ENCODE measurements at places on chromosomes 16 and 17.

GRCh38 chr16:70749006-70749678, 51.8 kb downstream of the VAC14 start:
- no peak for DNase-seq

GRCh38 chr17:19238167-19238505, 970 bp downstream of the EPN2 start:
- DNase-seq, result no peak

DNA sequence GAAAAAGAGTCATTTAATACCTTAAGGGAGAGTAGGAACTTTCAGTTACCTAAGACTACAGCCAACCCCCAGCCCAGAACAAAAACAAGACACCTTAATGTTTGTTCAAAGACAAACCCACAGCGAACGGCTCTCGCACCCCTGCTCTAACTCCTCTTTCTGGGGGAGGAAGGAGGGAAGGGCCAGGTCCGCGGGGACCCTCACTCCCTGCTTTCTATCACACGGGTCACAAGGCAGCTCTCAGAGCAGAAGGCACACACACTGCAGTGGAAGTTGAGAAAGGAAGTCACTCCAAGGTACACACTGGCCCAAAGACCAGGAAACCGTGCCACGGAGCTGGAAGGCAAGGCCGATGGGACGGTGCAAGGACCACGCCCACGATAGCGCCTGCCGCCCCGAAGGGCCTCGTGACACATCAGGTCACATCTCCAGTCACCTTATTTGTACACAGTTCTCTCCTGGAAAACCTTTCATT, 10.0 kb downstream of the LITAFD start:
- no peak for DNase-seq

GRCh38 chr16:88331989-88332920, 50.5 kb upstream of the ZNF469 start:
- DNase-seq, result no peak

DNA sequence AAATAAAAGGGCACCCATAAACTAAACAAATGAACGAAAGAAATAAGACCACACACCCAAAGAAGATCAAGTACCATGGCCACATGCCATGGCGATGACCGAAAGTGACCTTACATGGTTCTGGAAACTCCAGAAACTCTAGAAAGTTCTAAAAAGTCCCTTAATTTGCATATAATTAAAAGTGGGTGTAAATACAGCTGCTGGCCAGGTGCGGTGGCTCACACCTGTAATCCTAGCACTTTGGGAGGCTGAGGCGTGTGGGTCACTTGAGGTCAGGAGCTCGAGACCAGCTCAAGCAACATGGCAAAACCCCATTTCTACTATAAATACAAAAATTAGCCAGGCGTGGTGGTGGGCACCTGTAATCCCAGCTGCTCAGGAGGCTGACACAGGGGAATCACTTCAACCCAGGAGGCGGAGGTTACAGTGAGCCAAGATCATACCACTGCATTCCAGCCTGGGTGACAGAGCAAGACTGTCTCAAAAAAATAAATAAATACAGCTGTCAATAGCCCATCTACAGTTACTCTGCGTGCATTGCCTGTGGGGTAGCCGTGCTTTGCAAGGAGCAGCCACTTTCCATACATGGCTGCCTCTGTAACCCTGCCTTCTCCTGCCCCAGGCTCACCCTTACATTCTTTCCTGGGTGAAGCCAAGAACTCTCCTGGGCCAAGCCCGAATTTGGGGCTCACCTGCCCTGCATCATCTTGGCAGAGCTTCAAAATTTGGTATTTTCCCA, 7.2 kb upstream of the ZNF778 start:
- DNase-seq, result no peak

GRCh38 chr16:8828541-8829165, 31.0 kb downstream of the PMM2 start:
- no peak for DNase-seq

DNA sequence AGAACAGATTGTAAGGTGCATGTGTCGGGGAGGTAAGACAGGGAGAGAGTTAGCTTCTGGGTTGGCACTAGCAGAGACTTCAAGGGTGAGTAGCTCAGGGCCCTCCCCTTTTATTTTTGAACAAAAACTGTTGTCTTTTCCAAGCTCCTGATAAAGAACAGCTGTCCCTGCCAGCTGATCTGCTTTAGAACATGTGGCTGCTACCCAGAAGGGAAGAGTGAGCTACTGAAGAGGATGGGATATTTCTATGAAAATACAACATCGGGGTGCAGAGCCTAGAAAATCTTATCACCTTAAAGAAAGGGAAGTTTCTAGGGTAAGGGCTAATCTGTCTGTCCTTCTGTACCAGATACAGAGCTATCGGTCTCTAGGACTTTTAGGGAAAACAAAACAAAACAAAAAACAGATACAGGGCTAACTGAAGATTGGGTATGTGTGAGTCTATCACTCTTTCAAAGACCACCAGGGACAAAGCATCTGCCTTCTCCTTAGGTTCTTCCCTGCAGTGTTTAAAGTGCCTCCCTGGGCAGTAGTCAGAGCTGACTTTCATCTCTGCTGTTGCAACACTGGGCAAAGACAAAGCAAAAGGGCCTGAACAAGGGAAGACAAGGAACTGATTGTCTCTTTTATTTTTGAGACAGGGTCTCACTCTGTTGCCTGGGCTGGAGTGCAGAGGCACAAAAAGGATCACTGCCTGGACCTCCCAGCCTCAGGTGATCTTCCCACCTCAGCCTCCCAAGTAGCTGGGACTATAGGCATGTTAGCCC, 5.0 kb upstream of the DHRS13 start:
- no peak for DNase-seq

- DNase-seq, result no peak
These were observed 9.0 kb upstream of the MRPL38 start for GRCh38 chr17:75913537-75914210.

DNA sequence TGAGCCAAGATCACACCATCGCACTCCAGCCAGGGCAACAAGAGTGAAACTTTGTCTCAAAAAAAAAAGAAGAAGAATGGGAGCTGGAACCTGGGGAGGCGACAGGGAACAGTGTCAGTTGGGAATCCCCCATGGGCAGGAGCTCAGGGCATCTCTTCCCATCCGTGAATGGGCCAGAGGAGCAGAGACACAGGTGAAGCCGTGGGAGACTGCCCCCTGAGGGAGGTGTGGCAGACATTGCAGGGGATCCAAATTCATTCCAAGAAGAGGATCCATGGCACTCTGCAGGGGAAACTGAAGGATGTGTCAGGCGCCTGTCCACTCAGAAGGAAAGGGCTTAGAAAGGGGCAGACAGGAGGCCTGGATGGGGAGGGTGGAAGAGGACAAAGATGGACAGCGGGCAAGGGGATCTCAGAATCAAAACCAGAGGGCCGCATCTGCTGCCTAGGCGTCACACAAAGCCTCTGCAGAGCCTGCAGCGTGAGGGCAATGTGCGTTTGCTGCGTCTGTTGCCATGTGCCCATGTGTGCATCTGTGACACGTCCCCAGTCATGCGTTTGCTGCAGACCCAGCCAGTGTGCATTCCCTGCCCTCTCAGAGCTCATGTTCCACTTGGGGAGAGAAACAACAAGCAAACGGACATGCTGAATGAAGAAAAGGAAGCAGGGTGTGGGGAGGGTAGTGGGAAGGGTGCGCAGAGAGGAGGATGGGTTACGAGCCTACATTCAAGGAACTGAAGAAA, 30.6 kb upstream of the TNRC6C start:
- no peak for DNase-seq

DNA sequence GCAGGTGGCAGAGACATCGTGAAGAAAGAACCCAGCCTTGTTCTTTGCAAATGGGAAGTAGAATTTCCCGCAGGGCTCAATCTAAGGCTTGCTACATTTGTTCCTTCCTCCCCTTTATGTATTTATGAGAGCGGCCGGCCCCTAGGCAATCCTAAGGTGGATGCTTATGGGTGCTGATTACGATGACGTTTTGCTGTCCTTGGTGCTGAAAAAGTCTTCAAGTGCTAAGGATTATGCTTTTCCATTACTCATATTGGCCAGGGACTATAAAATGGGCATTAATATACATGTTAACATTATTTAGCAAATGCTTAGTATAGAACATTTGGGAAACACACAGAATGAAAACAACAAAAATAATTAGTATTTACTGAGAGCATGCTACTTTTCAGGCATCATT, 313.3 kb upstream of the XYLT1 start:
- DNase-seq, result no peak

- DNase-seq, result no peak
These were observed 3.3 kb downstream of the GALNS start for GRCh38 chr16:88853325-88853941.

DNA sequence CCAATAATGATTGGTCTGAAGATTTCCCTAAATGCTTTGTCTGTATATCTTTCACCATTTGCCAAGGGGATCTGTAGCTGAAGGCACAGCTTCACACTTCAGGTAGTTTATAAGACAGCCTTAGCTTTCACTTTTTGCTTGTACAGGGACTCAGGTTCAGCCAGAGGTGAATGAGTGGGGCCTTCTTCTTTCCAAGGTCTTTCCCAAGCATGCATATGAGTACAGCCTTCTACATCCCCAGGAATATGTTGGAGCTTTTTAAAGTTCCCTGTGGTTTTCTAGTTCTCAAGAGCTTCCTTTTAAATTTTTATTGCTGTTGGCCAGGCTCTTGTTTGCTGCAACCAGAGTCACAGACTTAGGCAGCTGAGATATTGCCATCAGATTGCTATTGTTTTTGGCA, 17.9 kb upstream of the SPDYE4 start:
- DNase-seq, result no peak

GRCh38 chr17:58339755-58340404, 11.3 kb upstream of the TSPOAP1 start:
- no peak for DNase-seq

DNA sequence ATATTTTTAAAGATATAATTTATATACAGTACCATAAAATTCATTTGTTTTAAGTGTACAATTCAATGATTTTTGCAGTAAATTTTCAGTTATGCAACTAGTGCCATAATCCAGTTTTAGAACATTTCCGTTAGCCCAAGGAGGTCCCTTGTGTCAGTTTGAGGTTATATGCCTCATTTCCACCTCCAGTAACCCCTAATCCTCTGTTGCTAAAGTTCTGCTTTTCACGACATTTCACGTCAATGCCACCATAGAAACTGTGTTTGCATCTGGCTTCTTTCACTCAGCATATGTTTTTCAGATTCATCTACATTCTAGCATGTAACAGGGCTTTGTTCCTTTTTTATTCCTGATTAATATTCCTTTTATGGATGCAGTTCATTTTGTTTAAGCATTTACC, 42.4 kb upstream of the NUDT7 start:
- no peak for DNase-seq

DNA sequence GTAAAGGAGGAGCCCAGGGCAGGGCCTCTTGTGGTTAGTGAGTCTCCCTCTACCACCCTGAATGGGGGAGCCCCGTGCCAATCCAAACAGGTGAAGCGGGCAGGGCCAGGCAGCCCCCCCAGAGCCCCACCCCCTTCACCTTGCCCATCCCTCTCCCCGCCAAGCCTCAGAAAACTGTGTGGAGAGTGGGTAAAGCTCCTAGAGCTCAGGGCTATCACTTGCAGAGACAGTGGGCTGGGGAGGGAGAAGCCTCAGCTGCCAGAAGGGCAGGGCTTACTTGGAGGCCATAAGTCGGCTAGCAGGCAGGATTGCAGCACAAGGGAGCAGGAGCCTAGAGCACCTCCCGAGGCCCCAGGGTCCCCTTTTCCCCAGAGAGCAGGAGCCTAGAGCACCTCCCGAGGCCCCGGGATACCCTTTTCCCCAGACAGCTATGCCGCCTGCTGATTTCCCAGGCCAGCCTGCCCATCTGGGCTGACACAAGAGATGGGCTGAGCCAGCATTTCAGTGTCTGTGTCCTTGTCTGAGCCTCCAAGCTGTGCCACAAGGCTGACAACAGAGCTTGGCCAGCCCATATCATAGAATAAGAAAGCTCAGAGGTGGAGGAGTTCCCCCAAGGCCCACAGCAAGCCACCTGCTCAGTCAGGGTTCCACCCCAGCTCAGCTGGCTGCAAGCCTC, 6.7 kb upstream of the KRT14 start:
- DNase-seq, result no peak

DNA sequence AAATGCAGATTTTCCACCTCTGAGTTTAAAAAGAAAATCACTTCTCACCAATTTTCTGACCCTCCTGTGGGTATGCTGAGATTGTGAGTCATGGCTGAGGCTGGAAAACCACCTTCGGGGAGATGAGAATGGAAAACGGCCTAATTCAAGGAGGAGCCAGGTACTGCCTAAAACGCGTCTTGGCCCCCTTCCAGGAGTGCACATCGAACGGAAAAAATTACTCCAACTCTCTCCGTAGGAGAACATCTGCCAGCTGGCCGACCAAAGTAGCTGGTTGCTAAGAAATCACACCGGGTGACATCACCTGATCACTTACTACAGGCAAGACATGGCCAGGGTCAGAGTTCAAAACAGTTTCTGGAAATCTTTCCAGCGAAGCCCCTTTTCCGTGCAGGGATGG, 107.6 kb downstream of the ZNF423 start:
- DNase-seq, result no peak

DNA sequence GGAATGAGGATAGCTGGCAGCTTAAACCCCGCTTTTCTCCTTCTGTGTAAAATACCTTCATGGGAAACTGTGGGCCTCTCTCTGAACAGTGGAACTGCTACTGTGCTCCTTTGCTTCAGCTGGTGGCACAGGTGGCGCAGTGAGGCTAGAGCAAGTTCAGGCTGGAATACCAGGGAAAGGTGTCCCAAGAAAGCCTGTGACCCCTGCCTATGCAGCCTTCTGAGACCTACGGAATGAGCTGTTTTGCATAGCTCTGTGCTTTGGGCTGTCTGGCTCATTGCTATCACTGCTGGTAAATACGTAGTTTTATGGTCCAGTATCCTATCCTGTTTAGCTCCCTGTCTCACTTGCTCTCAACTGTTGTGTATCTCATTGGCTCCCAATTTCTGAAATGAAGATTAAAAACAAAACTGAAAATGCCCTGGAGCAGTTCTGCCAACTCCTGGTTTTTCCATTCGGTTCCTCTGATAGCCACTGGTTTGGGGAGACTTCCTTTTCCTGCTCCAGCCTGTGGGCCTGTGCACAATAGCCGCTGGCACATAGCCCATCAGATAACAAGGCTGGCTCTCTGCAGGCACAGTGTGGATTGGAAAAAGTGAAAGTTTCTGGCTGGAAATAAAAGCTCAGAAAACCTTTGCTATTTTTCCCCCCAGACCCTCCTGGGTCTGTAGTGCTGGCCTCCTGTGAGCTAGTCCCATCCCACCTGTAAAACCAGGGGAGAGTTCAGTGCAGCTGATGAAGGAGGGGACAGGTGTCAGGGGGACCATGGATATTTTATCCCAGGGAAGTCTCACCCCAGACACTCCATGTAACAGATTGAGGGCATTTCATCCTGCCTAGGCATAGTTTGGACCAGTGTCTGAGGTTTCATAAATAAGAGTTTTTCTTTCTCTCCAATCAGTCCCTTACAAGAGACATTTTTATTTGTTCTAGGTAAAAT, 24.0 kb downstream of the LIMD2 start:
- DNase-seq, result no peak

DNA sequence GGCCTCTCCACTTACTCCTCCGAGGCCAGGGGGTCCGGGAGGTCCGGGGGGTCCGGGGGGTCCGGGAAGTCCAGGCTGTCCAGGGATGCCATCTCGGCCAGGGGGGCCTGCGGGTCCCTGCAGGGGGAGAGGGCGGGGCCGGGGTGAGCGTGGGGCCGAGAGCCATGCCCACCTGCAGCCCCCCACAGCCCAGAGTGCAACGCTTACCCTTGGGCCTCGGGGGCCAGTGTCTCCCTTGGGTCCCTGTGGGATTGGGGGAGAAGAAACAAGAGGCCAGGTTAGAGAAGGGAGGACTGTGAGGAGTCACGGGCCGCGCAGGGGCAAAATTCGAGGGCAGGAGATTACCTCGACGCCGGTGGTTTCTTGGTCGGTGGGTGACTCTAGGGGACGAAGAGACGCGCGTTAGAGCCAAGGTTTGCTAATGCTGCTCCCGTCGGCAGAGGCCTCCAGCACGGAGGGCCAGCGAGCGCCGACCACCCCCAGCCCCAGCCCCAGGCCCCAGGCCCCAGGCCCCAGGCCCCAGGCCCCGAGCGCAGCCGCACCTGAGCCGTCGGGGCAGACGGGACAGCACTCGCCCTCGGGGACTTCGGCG, 2.1 kb downstream of the COL1A1 start:
- DNase-seq, result no peak
